ENCODE measurements at places on chromosomes 7 and 10.

- DNase-seq, result no peak
Observed at GRCh38 chr7:129006636-129007414, 48.1 kb downstream of the TNPO3 start.

DNA sequence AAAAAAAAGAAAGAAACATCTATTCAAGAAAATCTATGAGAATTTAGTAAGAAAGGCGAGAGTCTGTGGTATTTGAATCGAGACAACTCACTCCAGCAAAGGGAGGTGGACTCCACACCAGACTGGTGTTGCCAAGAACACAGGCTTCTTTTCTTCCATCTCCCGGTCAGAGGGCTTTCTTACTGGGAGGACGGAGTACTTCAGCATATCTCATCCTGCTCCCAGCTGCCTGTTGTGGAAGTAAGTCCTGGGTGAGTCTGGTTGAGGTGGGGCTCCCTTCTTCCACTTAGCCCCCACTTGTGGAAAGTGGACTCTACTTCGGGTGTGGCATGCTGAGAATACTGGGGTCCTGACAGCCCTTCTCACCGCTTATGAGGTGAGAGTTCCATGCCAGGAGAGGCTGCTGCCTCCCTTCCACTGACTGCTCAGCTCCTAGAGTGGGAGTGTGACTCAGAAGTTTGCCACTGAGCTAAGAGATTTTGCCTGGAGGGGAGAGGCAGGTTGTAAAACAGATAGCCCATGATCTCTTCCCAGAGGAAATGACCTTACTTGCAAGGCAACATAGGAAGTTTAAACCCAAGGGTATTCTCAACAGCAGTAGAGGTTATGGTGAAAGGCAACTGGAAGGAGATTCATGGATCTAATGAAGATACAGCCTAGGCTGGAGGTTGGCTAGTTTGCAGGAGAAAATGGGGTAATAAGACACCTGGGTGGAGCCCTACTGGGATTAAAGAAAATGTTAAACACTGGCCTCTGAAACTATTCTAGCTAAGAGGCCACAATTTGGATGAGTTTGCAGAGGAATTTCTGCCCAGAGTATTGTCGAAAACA, 3.5 kb upstream of the NACAD start:
- no peak for DNase-seq

DNA sequence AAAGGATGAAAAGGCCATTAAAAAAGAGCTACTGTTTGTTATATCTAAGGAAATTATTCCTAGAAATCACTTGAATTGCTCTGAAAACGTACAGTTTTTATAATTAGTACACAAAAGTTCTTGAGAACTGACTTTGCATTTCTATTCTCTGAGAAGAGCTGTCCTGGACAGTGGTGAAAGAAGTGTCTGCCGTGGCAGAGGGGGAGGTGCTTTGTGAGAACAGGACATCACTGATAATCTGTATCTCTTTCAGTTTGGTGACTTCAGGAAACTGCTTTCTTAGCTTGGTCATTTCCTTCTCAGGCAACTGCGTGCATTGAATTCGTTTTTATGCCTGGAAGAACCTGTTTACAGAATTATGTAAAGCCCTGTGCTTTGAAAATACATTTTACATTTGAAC, 52.1 kb downstream of the POLL start:
- DNase-seq, result no peak

GRCh38 chr7:36260481-36260880, 107.4 kb downstream of the EEPD1 start:
- DNase-seq, result no peak

- DNase-seq, result no peak
Observed at GRCh38 chr10:125141860-125142484, 18.4 kb downstream of the CTBP2 start.

GRCh38 chr10:75400771-75401568, 594 bp downstream of the ZNF503 start:
- DNase-seq, result no peak

GRCh38 chr7:136971776-136972175, 103.3 kb downstream of the CHRM2 start:
- no peak for DNase-seq

- DNase-seq, result no peak
Observed at GRCh38 chr7:125278318-125278717, 348.7 kb upstream of the POT1 start.

- DNase-seq, result no peak
Observed at GRCh38 chr7:74006451-74007241, 21.3 kb upstream of the ELN start.

DNA sequence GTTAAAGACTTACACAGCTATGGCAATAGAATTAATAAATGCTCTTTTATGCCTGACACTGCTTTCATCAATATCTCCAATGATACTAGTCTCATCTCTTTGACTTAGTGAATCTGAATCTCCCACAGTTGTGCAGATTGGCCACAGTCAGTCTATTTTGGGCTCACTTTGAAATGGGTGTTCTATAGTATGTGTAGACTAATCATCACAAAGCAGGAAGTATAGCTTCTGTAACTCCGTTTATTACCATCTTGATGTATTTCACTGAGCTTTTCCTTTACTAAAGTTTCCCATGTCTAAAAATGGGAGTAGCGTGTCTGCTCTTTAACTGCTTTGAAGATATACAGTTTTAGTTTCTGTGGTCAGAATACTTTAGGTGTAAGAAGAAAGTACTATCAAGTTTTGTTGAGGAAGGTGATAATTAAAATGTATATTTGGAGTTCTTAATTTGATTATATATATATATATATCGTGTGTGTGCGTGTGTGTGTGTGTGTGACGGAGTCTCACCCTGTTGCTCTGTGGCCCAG, 70.1 kb downstream of the ST7 start:
- no peak for DNase-seq

DNA sequence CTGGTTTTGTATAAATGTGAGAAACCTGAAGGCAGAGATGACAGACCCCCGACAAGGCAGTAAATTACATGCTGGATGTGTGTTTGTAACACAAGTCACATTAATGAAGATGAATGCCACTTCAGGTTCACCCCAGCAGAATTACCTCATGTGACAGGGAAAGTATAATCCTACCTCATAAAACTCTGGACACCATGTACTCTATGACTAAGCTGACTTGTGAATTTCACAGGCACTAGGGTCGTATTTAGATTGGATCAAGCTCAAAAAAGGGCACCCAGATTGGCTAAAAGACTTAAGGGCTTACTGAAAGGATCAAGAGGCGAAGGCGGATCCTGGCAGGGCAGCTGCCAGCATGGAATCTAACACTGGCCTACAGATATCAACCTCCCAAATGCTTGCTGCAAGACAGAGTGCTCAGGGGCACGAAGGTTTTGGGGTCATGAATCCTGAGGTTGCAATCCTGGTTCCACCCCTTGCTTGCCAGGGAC, 161.4 kb downstream of the PIP4K2A start:
- no peak for DNase-seq

- DNase-seq, result no peak
Observed at GRCh38 chr7:94655848-94656657, at the start of gene SGCE. Gene SGCE, minus strand, starts transcription at chr7:94656133. Its CDS starts 35 bp downstream, at chr7:94656098.

DNA sequence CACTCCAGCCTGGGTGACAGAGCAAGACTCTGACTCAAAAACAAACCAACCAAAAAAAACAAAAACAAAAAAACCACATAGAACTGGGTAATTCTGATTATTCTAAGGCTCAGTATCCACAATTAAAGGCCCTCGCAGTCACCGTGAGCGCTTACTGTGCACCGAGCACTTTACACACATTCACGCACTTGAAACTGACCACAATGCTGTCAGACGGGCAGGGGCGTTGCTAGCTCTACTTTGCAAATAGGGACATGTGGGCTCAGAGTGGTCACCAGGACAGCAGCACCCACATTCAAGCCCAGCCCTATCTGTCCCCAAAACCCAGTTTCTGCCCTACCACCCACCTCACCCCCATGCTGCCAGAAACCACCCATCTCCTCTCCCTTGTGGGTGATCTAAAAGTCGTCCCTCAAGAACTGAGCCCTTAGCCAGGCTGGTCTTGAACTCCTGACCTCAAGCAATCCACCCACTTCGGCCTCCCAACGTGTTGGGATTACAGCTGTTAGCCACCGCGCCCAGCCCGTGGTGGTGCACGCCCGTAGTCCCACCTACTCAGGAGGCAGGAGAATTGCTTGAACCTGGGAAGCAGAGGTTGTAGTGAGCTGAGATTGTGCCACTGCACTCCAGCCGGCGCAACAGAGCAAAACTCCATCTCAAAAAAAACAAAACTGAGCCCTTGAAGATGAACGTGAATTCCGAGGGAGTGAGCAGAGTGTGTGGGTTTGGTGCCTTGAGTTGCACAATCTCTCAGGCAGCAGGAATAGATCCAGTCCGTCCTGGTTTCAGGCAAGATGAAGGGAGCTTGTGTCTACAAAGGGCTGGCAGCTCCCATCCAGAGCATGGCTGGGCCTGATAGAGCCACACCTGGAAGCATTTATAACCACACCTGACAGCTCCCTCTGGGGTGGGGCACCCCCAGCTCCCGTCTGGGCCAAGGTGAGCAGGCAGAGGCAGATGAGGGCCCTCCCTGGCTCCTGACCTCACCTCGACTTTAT, 5.4 kb upstream of the HSPB1 start:
- no peak for DNase-seq

DNA sequence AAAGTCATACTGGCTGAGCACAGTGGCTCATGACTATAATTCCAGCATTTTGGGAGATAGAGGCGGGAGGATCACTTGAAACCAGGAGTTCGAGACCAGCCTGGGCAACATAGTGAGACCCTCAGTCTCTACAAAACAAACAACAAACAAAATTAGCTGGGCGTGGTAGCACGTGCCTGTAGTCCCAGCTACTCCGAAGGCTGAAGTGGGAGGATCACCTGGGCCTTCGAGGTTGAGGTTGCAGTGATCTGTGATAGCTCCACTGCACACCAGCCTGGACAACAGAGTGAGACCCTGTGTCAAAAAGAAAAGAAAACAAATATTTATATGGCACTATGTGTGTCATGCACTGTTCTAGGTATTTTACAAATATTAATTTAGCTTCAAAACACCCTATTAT, 94.3 kb downstream of the DNMBP start:
- DNase-seq, result no peak

- no peak for DNase-seq
Observed at GRCh38 chr7:100893910-100894721, 1.6 kb downstream of the ACHE start.

- DNase-seq, result no peak
Observed at GRCh38 chr7:128041203-128041602, 10.0 kb upstream of the LRRC4 start.

GRCh38 chr7:42135728-42136127, 101.3 kb downstream of the GLI3 start:
- DNase-seq, result no peak

- no peak for DNase-seq
Observed at GRCh38 chr10:34669079-34669478, 146.0 kb downstream of the PARD3 start.

- no peak for DNase-seq
Observed at GRCh38 chr7:114148779-114149178, 230.0 kb upstream of the PPP1R3A start.

GRCh38 chr7:116064179-116064578, 33.6 kb upstream of the TFEC start:
- DNase-seq, result no peak

- DNase-seq, result peak; percentile 54
Observed at GRCh38 chr10:69629897-69630650, at the start of gene FAM241B. Gene FAM241B, plus strand, starts transcription at chr10:69630247. Its CDS starts 1,497 bp downstream, at chr10:69631744.

GRCh38 chr10:62529396-62529795, 155.2 kb downstream of the ZNF365 start:
- DNase-seq, result no peak

DNA sequence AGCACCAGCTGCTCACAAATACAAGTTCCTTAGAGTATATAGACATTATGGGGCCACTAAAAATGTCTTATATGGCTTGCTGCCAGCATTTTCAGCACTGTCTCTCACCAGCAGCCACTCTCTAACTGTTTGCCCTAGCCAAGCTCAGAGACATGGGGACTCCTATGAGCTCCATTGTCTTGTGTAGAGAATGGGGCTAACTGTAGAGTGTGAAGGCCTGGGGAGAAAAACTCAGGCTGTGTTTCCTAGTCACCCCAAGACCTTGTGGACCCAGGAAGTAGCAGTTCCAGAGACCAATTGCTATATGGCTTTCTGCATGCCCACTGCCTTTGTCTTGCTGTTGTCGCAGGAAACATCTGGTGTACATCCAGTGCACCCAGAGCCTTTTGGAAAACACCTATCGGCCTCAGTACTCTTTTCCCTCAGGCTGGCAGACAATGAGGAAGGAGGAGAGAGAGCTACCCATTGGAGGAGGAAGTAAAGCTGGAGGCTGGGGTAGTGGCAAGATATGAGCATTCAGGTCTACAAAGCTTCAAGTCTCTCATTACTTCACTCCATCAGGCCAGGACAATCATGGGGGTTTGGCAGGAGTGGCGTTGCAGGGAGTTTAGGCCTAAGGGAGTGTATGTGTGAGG, 28.4 kb downstream of the ENTPD1 start:
- DNase-seq, result no peak

- DNase-seq, result no peak
Observed at GRCh38 chr7:157979636-157980340, 607.8 kb downstream of the PTPRN2 start.

DNA sequence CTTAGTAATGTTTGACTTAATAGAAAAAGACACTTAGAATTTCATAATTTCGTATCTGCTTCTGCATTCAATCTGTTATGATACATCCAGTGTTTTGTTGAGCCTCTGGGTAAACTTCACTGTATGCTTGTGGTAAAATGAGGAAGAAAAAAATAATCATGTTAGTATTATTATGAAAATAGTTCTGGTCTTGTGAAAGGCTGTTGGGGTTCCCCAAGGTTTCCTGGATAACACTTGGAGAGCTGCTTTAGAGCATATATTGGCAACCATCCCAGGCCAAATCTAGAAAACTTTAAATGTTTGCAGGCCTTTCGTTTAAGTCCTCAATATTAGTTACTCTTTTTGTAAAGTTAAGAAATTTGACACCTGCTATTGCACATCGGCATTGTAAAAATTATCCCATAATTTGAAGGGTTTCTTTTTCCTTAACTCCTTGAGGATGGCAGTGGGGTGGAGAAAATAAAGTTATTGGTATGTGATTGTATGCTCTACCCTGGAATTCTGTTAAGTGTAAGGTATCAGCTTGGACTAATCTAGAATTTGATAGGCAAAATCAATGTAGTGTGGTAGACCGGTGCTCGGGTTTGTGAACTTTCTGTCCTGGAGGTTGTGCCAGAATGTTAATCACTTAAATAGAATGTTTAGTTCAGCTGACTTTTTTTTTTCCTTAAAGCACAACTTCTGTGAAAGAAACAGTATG, 54.5 kb downstream of the WAC start:
- no peak for DNase-seq

GRCh38 chr10:112813866-112814591, 136.0 kb upstream of the TCF7L2 start:
- DNase-seq, result no peak

DNA sequence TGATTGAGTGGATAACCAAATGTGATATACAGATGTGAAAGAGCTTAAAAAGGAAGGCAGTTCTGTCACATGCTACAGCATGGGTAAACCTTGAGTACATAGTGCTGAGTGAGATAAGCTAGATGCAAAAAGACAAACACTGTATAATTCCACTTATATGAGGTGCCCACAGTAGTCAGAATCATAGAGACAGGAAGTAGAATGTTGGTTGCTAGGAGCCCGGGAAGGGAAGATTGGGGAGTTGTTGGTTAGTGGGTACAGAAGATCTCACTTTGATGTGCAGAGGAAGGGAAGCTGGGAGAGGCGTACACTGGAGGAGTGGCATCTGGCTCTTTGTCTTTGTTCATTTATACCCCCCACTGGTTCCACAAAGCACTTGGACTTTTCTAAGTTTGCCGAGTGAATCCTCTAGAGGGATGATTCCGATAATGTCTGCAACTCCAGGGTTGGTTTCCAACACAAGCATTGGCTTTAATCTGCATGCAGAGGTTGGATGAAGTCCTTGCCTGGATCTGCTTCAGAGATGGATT, 39.5 kb downstream of the TSPAN14 start:
- no peak for DNase-seq

- DNase-seq, result no peak
Observed at GRCh38 chr10:4596951-4597350, 229.1 kb upstream of the AKR1E2 start.

GRCh38 chr10:104678658-104679057, 37.6 kb downstream of the SORCS3 start:
- DNase-seq, result no peak
